SW480 (cell line): ENCODE measurements at places on chromosomes 7 and 10.

- DNase-seq = no peak
These were observed 406.5 kb upstream of the SHH start for GRCh38 chr7:156218544-156219306.

GRCh38 chr7:71465741-71466189 lies 333.8 kb downstream of the GALNT17 start:
- no peak for DNase-seq

DNA sequence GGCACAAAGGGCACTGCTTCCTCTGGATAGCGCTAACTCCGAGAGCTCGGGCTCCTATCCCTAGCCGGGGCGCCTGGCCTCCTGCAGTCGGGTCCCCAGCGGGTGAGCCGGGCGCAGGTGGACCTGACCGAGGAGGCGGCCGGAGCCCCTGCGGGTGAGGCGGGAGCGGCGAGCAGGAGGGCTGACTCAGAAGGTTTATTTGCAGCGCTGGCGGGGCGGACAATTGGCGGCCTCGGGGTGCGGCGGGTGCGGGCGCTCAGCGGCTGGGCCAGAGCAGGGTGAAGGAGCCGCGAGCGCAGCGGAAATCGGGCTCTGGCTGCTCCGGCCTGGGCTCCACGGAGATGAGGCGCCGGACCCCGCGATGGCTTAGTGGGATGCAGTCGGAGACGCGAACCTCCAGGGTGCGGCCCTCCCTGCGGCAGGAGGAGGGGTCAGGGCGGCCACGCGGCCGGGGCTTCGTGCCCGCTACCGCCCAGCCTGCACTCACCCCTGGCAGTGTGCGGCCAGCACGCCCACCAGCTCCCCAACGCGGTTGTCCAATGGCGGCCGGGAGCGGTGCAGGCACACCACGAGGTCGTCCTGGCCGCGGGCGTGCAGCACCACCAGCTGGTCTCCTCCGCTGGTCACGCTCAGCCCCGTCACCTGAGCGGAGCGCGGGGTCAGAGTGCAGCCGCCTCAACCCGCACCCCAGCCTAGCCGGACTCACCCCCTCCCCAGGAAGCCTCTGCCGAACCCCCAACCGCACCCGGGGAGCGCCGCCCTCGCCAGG lies 16.1 kb downstream of the MYO1G start:
- peak; percentile 61 for DNase-seq

- DNase-seq = no peak
These were observed 19.4 kb downstream of the SLK start for GRCh38 chr10:103986360-103986759.

- DNase-seq = peak; percentile 5
These were observed 30.3 kb downstream of the CCNJ start for GRCh38 chr10:96073722-96074121.

DNA sequence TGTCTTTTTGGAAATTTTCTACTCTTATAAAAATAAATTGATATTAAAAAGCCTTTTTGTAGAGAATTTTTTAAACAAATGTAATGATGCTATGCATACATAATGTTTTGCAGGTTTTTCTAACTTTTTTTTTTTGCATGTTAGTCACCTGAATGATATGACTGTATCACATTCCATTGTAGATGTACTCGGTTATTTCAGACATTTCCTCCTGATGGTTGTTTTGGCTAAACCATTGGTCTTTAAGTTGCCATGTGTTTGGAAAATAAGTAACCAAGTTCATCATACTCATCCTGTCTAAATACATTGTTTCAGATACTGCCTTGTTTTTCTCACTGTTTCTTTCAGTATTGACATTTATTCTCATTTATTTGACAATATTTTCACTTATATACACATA lies 25.8 kb downstream of the NHLRC2 start:
- DNase-seq = no peak

DNA sequence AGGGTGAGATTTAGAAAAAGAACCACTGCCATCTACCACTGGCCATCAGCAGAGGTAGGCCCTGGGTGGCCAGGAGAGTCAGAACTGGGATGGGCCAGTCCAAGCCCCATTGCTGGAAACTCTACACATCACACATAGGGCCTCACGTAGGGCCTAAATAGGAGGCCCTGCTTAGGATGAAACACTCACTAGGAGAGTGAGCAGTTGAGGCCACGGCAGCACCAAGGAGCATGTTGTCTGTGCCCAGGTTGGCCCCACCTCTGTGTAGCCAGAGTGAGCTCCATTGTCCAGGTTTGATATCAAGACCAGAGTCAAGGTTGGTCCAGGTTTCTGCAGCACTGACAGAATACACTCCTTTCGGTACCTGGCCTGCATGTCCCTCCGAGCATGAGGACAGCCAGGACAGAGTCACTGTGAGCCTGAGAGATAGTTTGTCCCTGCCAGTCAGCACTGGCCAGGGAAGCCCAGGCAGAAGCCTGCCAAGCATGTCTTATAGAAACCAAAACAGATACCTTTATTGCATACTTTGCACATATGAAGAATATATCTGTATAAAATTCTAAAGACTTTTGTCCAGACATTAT lies 77.9 kb upstream of the CAMK2B start:
- DNase-seq = no peak

- peak; percentile 22 for DNase-seq
These were observed 27.7 kb upstream of the INSIG1 start for GRCh38 chr7:155269766-155270585.
